ENCODE measurements at places on chromosomes 2 and 18.

- no peak overlapping the region for H3K27ac ChIP-seq
- peaks cover 16% of the 10 kb centered on the region for H3K27me3 ChIP-seq
- no peaks in the 10 kb centered on the region for H3K36me3 ChIP-seq
- peak; percentile 54 for DNase-seq
Observed at GRCh38 chr2:88170472-88170892, 336 bp downstream of the THNSL2 start.

- no peaks in the 10 kb centered on the region for H3K36me3 ChIP-seq
- no peak overlapping the region for H3K4me3 ChIP-seq
- H3K4me1 ChIP-seq = no peaks in the 10 kb centered on the region
- no peak for DNase-seq
Observed at GRCh38 chr18:31065036-31065773, 22.7 kb upstream of the DSC3 start.

DNA sequence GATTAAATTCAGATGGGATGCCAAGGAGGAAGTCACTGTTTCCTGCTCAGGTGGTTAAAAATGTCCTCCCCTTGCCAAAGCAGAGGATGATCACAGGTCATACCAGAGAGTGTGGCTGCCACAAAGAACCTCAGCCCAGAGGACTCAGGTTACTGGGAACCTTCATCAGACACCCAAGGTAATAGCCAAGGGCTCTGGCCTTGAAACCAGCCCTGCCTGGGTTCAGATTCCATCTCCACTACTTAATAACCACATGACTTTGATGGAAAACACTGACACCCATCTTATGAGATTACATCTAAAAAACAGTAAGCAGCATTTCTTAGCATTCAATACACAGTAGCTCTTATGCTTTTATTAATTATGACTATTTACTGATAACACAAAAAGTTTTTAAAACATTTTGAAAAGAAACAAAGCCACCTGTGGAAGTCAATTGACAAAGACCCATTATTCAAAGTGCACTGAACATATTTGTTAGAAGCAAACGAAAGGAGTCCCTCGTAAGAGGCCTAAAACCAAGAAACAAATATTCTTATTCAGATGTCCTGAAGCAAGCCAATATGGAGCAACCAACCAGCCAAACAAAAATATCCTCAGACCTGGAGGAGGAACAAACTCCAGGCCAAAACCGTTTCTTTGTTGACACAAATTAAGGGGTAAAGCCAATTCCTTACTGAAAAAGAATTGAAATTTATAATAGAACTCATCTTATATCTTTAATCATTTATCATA lies 241.5 kb downstream of the RNF152 start:
- H3K27me3 ChIP-seq = peaks cover 5% of the 10 kb centered on the region
- H3K4me3 ChIP-seq = no peak overlapping the region
- no peak overlapping the region for H3K27ac ChIP-seq

DNA sequence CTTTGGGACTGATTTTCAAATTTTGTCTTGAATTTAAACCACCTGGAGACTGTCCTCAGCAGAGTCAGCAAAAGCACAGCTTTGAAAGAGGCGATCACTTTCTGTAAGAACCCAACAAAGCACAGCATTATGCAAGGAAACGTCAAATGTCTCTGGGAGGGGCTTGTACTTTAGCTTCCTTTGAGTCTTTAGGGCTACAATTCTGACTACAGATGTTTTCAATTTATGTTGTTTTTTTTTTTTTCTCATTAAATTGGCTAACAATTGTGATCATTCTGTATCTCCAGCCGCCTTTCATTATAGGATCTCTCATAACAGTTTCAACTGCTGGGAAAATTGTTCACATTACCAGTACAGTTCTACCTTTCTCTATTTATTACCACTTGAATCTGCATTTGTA lies 48.3 kb downstream of the COL3A1 start:
- H3K4me3 ChIP-seq = no peak overlapping the region
- H3K4me1 ChIP-seq = no peaks in the 10 kb centered on the region
- no peak for DNase-seq
- peaks cover 20% of the 10 kb centered on the region for H3K27me3 ChIP-seq
- no peaks in the 10 kb centered on the region for H3K36me3 ChIP-seq
- H3K27ac ChIP-seq = no peak overlapping the region

GRCh38 chr18:27005589-27005988 lies 140.1 kb upstream of the AQP4 start:
- H3K27ac ChIP-seq = no peak overlapping the region
- no peak for DNase-seq
- H3K4me3 ChIP-seq = no peak overlapping the region
- no peaks in the 10 kb centered on the region for H3K4me1 ChIP-seq
- no peaks in the 10 kb centered on the region for H3K27me3 ChIP-seq

GRCh38 chr2:152555048-152555447 lies 162.2 kb downstream of the PRPF40A start:
- peaks cover 21% of the 10 kb centered on the region for H3K27me3 ChIP-seq
- no peak overlapping the region for H3K27ac ChIP-seq
- H3K36me3 ChIP-seq = no peaks in the 10 kb centered on the region
- H3K4me1 ChIP-seq = no peaks in the 10 kb centered on the region
- no peak overlapping the region for H3K4me3 ChIP-seq
- no peak for DNase-seq

GRCh38 chr2:120704696-120705095 lies 31.0 kb upstream of the GLI2 start:
- peaks cover 3% of the 10 kb centered on the region for H3K27me3 ChIP-seq
- no peak overlapping the region for H3K27ac ChIP-seq
- H3K4me3 ChIP-seq = no peak overlapping the region
- H3K4me1 ChIP-seq = no peaks in the 10 kb centered on the region

DNA sequence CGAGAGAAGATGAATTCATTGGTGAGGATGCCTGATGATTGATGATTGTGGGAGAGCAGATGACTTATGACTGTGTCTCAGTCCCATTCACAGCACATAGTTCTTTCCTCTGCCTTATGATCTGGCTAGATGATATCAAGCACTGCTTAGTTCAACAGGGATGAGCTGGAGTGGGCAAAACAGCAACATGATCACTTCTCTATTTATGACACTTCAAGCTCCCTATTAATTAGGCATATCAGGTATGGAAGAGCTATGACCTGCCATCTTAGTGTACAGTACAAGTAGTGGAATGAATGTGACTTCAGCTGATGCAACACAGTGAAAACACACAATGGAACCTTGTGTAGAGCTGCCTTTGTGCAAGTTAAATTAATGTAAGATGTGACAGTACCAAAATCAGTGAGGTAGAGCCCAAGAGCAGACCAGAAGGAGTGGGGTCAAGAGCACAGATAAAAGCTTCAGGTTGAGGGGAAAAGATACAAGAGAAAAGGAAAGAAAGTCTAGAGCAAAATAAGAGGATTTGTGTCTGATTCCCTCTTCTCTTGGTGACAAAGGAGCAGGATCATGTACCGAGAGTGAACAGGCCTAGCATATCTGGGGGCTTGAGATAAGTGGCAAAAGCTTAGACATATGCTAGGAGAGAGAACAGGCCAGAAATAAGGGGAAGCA lies 93.0 kb upstream of the MYO3B start:
- peaks cover 18% of the 10 kb centered on the region for H3K36me3 ChIP-seq
- no peak overlapping the region for H3K4me3 ChIP-seq
- no peak overlapping the region for H3K27ac ChIP-seq
- no peaks in the 10 kb centered on the region for H3K27me3 ChIP-seq
- DNase-seq = no peak

GRCh38 chr2:175605640-175606009 lies 396.4 kb downstream of the LNPK start:
- no peaks in the 10 kb centered on the region for H3K36me3 ChIP-seq
- DNase-seq = no peak
- no peak overlapping the region for H3K4me3 ChIP-seq
- H3K4me1 ChIP-seq = no peaks in the 10 kb centered on the region

- H3K4me1 ChIP-seq = peaks cover 16% of the 10 kb centered on the region
- H3K36me3 ChIP-seq = peaks cover 8% of the 10 kb centered on the region
- H3K4me3 ChIP-seq = peak overlapping the region; percentile 89
- no peaks in the 10 kb centered on the region for H3K27me3 ChIP-seq
- DNase-seq = no peak
Observed at GRCh38 chr2:177553176-177553884, 160.8 kb downstream of the AGPS start.

DNA sequence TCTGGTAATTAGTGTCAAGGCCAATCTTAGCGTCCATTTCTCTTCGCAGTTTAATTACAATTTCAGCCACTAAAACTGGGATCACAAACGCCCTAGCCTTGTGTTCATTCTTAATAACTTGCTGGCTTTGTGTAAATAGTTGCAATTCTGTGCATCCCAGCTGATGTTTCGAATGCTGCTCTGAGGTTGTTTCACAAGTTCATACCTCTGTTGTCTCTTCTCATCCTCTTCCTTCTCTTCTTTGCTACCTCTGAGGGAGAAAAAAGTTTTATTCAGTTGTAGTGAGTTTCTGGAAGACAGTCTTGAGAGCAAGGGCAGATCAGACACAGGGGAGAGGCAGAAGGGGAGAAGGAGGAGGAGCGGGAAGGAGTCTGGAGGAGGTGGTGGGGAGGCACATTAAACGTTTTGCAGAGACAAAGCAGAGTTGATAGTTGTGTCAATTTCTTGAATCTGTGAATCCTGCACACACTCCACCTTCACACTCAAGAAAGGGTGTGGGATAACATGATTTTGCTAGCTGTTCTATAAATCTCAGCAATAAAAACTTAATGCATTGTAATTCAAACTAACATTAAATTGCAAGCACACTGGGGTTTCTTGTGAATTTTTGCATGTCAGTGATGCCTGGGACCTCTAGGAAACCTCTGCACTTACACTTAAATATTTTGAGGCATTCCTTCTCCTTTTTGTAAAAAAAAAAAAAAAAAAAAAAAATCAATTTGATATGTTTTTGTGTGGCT lies 6.8 kb downstream of the MEIS1 start:
- peaks cover 85% of the 10 kb centered on the region for H3K27me3 ChIP-seq
- H3K4me3 ChIP-seq = no peak overlapping the region
- no peaks in the 10 kb centered on the region for H3K36me3 ChIP-seq
- peaks cover 10% of the 10 kb centered on the region for H3K4me1 ChIP-seq
- DNase-seq = no peak

DNA sequence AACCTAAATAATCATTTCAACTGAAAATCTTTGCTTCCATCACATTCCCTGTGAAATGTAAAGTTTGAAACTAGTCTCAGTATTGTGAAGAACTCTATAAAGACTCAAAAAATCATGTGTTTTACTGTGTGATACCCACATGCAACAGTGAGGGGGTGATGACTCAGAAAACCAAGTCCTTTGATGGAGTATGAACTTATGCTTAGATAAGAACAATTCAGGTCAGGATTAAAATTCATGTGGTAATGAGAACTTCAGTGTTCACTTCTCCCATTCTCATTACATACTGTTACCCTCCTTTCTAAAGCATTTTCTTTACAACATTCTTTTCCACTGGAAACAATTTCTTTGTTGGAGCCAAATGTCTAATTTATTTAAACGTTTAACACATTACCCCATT lies 360.2 kb downstream of the FSIP2 start:
- no peaks in the 10 kb centered on the region for H3K27me3 ChIP-seq
- no peaks in the 10 kb centered on the region for H3K4me1 ChIP-seq
- H3K27ac ChIP-seq = no peak overlapping the region
- no peak for DNase-seq
- H3K36me3 ChIP-seq = no peaks in the 10 kb centered on the region
- no peak overlapping the region for H3K4me3 ChIP-seq

GRCh38 chr18:25658476-25658875 lies 306.5 kb upstream of the ZNF521 start:
- no peaks in the 10 kb centered on the region for H3K4me1 ChIP-seq
- H3K27ac ChIP-seq = no peak overlapping the region
- no peaks in the 10 kb centered on the region for H3K27me3 ChIP-seq
- H3K36me3 ChIP-seq = no peaks in the 10 kb centered on the region

DNA sequence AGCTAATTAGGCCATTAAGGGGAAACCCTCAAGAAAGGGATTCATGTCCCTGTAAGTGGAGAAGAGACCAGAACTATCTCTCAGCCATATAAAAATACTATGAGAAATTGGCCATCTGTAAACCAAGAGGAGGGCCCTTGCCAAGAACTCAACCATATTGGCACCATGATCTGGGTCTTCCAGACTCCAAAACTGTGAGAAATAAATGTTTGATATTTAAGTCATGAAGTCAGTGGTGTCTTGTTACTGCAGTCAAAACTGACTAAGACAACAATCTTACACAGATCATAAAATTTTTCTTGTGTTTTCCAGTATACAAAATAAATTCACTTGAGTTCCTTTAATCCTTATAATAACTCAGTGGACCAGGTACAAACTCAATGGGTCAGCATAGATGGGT lies 589.8 kb upstream of the CDH2 start:
- peaks cover 1% of the 10 kb centered on the region for H3K4me1 ChIP-seq
- H3K27ac ChIP-seq = no peak overlapping the region
- H3K4me3 ChIP-seq = no peak overlapping the region
- H3K27me3 ChIP-seq = no peaks in the 10 kb centered on the region

GRCh38 chr2:2832657-2833056 lies 501.6 kb upstream of the MYT1L start:
- H3K36me3 ChIP-seq = no peaks in the 10 kb centered on the region
- no peak for DNase-seq
- H3K4me3 ChIP-seq = no peak overlapping the region
- no peak overlapping the region for H3K27ac ChIP-seq

- no peak for DNase-seq
- peaks cover 28% of the 10 kb centered on the region for H3K27me3 ChIP-seq
- H3K4me1 ChIP-seq = peaks cover 11% of the 10 kb centered on the region
- no peaks in the 10 kb centered on the region for H3K36me3 ChIP-seq
- H3K27ac ChIP-seq = no peak overlapping the region
- H3K4me3 ChIP-seq = peak overlapping the region; percentile 57
Observed at GRCh38 chr2:201901786-201902185, 95.4 kb downstream of the CDK15 start.

Data from activated T-cell treated with anti-CD3 and anti-CD28 coated beads, Interleukin-2, amount 50 U/mL, for 24 hours (primary cell).